NCI-H1105 (cell line): ENCODE measurements at places on chromosomes 16 and 17.

- DNase-seq, result no peak
These were observed 3.0 kb upstream of the TAC4 start for GRCh38 chr17:49850772-49851386.

- no peak for DNase-seq
These were observed 9.7 kb upstream of the ANKS4B start for GRCh38 chr16:21223787-21224186.

- DNase-seq, result no peak
These were observed 11.4 kb downstream of the DYNC1LI2 start for GRCh38 chr16:66740010-66740409.

GRCh38 chr16:975291-975690 is 4.5 kb upstream of the LMF1 start:
- no peak for DNase-seq

DNA sequence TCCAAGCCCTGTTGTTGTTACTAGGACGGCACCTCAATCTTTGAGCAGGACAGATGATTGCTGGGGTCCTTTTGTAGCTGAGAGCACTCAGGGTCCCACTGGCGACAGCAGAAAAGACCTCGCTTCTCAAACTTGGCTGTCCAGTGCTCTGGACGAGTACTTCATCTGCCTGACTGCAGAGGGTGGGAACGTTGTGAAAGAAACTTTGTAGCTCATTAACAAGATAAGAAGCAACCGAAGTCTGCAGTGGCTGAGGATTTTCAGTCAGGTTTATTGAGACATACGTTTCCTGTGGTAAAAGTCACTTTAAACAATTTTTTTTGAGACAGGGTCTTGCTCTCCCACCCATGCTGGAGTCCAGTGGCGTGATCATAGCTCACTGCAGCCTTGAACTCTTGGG is 191.7 kb downstream of the PRKCB start:
- no peak for DNase-seq

DNA sequence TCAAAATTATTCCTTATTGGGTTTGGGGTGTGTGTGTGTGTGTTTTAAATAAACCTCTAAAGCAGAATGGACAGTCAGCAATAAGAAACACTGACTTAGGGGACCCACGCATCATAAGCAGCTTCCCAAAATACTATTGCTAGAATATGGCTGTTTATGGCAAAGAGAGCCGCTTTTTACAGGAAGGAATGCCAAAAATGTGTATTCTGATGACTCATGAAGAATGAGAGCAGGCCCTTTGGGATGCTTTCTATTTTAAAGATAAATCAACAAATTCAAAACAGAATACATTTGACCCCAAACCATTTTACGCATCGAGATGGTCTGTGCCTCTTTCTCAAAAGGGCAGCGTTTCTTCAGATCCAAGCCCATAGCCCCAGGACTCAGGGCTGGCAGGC is 37.5 kb downstream of the ARHGAP17 start:
- no peak for DNase-seq

DNA sequence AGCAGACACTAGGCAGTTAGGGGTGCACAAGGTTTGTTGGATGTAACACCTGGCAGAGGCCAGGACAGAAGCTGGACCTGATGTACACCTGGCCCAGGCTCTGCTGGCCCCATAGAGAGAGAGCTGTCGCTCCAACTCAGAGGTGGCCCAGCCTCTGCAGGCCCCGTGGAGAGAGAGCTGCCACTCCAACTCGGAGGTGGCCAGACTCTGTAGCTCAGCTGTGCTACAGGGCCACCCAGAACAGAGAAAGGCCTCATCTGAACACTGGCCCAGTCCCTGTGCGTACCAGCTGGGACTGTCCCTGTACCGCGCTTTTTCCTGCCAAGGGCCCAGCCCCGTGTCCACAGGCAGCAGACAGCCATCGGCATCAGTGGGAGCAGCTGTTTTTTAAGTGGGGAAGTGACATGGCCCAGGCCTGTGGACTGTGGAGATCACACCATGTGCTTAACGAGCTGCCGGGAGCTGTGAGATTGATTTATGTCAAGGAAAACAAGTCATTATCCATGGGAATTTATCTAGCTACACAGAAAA is 176.4 kb upstream of the CHMP6 start:
- DNase-seq, result no peak

GRCh38 chr17:7704601-7705268 is at the start of gene EFNB3:
TSS of gene EFNB3 (plus strand) at chr17:7705202. CDS start at chr17:7705599, 397 bp downstream.
- DNase-seq, result peak; percentile 85

GRCh38 chr16:51049276-51049675 is 101.8 kb downstream of the SALL1 start:
- DNase-seq, result no peak

GRCh38 chr17:61483778-61484116 is 31.5 kb downstream of the TBX4 start:
- no peak for DNase-seq

- no peak for DNase-seq
These were observed 97.9 kb downstream of the HS3ST3B1 start for GRCh38 chr17:14398766-14399165.

GRCh38 chr16:6362321-6362720 is 970.3 kb upstream of the RBFOX1 start:
- no peak for DNase-seq

- no peak for DNase-seq
These were observed 745.2 kb downstream of the WWOX start for GRCh38 chr16:78844682-78845081.

GRCh38 chr16:2178321-2179106 is 17.9 kb downstream of the CASKIN1 start:
- no peak for DNase-seq

- no peak for DNase-seq
These were observed 27.4 kb downstream of the TMC6 start for GRCh38 chr17:78101112-78101511.

GRCh38 chr17:50047488-50048126 is 8.3 kb upstream of the ITGA3 start:
- DNase-seq, result no peak

DNA sequence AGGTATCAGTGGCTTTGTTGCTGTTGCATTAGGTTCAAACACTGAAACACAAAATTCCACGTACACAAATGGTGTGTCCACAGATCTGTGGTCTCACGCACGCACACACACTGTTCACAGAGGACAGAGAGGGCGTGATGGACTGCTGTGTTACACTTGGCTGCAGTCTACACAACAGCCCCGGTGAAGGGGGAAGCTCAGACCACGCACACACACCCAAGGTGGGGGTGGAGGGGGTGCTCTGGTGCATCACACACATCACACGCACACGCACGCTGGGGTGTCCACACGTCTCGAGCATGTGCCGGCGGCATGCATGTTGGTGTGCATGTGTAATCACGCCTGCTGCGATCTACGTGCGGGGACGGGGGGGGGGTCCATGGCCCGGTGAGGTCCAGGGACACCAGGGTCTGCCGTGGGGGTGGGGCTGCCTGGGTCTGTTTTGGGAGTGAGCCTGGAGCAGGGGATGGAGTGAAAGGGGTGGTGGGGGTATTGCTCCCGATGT is 7.3 kb downstream of the HSD3B7 start:
- DNase-seq, result no peak

DNA sequence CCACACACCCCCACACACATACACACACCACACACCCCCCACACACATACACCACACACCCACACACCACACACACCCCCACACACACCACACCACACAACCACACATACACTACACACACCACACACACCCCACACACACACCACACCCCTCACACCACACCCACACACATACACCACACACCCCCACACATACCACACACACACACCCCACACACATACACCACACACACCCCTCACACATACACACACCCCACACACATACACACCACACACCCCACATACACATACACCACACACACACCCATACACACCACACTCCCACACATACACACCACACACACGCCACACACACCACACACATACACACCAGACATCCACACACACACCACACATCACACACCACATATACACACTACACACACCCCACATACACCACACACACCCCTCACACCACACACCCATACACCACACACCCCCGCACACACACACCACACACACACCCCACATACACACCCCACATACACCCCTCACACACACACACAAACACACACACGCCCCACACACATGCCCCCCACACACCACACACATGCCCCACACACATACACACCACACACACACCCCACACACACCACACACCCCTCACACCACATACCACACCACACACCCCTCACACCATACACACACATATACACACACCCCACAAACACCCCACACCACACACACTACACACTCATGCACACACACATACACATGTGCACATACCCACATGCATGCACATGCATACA is 25.9 kb upstream of the GSG1L start:
- no peak for DNase-seq

DNA sequence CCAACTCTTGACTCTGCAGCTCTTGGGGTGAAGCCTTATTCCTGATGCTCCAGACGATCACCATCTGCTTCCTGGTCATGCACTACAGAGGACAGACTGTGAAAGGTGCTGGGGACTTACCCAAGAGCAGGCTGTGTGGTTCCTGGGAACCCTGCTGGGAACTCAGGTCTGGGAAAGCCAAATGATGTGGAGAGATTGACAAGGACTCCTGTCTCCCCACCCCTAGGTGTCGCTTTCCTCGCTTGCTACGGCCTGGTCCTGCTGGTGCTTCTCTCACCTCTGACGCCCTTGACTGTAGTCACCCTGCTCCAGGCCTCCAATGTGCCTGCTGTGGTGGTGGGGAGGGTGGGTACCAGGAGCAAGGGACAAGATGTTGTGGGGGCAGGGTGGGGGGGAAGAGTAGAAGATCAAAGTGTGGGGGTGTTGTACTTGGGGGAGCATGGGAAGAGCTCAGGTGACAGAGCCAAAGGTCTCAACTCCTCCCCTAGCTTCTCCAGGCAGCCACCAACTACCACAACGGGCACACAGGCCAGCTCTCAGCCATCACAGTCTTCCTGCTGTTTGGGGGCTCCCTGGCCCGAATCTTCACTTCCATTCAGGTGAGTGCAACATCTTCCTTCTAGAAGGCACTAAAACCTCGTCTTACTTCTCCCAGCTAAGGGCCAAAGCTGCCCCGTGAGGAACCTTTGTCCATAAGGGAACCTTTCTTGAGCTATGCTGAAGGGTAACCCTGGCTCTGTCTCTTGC is 3.0 kb downstream of the SOX15 start:
- no peak for DNase-seq

DNA sequence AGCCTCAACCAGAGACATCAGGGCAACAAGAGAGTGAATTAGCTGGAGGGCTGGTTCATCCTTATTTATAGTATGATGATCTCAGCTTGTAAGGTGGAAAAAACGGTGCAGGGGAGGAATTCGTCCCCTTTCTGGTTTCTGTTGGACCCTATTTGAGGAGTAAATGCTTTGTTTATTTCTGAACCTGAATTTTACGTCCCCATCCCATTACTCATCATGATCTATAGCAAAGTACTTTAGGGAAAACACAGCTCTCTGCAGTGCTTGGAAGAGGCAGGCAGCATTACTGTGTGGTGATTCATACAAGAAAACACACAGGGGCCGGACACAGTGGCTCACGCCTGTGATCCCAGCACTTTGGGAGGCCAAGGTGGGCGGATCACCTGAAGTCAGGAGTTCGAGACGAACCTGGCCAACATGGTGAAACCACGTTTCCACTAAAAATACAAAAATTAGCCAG is 8.0 kb upstream of the VAT1L start:
- no peak for DNase-seq

DNA sequence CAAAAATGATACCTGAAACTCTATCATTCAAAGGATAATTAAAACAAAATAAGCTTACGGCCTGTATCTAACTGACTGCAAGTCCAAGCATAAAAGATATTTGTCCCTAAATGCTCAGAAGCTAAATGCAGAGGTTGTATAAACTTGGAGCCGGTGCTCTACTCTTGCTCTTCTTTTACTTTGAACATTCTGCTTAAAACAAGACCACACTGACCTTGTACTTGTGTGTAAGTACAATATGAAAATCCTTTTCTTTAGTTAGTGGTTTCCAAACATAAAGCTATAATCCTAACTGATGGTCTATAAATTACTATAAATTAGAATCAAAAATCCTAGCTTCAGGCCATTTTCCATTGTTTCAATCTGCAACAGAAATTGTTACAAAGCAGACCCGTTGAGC is 74.6 kb downstream of the SPAG9 start:
- DNase-seq, result no peak

- DNase-seq, result no peak
These were observed 22.1 kb downstream of the IRF8 start for GRCh38 chr16:85921026-85921425.

GRCh38 chr17:77508047-77508715 is 367.4 kb downstream of the SEC14L1 start:
- no peak for DNase-seq
